Activated naive CD8-positive, alpha-beta T cell treated with anti-CD3 and anti-CD28 coated beads, Interleukin-2, amount 50 U/mL, for 24 hours (primary cell): ENCODE measurements at places on chromosomes 7 and 10.

DNA sequence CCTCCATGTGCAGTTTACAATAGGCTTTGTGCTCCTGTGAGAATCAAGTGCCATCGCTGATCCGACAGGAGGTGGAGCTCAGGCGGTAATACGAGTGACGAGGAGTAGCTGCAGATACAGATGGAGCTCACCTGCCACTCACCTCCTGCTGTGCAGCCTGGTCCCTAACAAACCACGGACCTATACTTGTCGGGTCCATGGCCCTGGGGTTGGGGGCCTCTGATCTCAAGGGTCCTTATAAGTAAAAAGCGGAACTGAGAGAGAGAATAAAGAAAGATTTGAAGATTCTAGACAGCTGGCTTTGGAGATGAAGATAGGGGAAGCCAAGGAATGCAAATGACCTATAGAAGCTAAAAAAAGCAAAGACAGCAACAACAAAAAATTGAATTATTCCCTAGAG, 130.6 kb downstream of the PLXDC2 start:
- no peak for DNase-seq

DNA sequence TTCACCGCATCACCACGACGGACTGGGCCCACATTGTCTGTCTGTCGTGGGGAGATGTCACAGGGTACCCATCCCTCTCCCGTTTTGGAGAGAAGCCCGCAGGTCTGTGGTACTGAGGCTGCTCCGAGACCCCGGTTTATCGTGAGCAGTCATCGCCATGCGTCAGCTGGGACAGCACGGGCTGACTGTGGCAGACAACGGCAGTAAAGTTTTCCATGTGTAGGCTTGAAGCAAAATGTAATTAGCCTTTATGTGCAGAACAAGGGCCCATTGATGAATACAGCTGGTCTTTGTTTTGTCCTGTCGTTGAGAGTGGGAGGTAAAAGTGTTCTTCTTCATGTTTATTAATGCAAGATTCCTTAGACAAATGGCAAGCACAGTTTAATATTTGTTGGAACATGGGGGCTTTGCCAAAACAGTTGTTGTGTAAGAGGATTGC, 167.4 kb upstream of the SH2B2 start:
- no peak for DNase-seq

GRCh38 chr10:116265686-116266085, 7.3 kb downstream of the GFRA1 start:
- DNase-seq = no peak

- DNase-seq = no peak
Observed at GRCh38 chr10:49165821-49166483, 22.2 kb downstream of the TMEM273 start.

DNA sequence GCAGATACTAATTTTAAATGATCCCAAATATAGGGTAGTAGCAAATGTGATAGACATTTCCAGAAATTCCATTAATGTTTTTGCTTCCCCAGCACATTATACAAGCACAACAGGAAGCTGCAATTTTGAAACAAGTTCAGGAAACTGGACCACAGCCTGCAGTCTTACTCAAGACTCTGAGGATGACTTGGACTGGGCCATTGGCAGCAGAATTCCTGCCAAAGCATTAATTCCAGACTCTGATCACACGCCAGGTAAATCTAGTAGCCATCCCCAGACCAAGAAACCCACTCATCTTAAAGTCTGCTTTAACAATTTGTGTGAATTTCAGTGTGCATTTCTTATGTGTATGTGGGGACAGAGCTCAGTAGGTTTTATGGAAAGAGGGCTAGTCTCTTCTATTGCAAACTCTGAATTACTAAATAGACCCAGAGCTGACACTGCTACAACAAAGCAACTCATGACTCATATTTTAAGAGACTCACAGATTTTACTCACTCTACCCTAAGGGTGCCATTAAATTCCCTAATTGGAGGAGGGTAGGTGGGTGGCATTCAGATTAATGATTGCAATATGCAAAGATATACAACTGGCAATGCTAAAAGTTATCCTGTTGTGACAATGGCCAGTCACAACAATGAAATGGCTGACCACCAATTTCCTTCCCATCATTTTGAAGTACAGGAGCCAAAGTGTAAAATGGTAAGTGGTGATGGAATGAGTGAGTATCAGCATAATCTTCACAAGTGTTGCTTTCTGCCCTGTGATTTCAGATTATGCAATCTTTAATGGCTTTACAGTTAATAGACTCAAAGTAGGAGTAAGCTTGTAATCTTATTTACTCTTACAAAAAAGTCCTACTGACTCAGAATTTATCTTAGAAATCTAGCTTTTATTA, 317.6 kb upstream of the PLXDC2 start:
- no peak for DNase-seq

- no peak for DNase-seq
Observed at GRCh38 chr7:100446040-100446439, 9.7 kb upstream of the PPP1R35 start.

GRCh38 chr10:9833942-9834341, 1183.7 kb upstream of the CELF2 start:
- no peak for DNase-seq

DNA sequence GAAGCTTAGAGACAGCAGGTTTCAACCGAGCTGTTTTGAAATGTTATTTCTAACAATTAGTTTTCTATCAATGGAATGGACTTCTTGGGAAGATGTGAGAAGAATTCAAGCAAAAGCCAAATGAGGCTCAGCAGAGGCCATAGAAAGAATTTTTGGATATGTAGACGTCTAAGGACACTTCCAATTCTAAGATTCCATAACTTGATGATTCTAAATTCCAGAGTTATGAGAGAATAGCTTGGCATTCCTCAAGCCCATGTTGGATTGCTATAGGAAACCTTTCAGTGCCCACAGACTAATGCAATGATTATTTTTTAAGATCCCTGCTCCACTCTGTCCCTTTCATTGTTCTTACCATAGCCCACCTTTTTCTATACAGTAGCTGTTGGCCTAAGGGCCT, 77.2 kb upstream of the PALS2 start:
- no peak for DNase-seq

GRCh38 chr7:27661811-27662489, 733 bp downstream of the HIBADH start:
- DNase-seq = peak; percentile 37

DNA sequence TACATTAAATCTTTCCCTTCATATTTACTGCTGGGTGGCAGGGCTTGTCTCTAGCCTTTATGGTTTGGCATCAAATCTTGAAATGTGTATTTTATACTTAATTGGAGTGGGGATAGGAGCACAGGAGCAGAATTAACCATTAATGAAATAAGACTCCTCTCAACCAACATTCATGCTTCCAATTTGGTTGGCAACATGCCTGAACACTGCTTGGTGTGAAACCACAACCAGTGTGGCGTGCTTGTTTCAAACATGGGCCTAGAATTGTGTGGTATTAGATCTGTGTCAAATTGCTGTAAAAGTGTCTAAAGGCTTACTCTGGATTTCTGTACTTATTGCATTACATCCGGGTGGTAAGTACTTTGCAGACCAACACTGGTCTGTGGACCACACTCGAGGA, 25.1 kb upstream of the VPS41 start:
- no peak for DNase-seq

DNA sequence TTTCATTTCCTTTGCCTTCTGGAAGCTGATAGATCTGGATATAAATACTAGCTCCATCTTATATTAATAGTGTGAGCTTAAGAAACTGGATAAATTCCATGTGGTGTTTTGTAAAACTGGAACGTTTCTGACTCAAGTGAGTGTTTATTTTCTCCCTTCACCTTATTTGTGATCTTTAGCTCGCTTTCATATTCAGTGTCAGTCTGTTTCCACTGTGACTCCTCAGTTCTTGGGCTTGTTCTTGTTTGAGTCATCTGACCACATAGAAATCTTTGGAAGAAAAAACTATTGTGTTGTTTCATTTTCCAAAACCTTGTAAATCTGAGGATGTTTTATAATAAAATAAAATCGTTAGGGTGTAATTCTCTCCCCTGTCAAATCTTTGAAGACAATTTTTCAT, 186.4 kb downstream of the POLR1F start:
- DNase-seq = no peak

GRCh38 chr10:130746311-130746710, 565.2 kb downstream of the TCERG1L start:
- no peak for DNase-seq

GRCh38 chr7:90593205-90593604, 2.9 kb upstream of the CDK14 start:
- DNase-seq = no peak

DNA sequence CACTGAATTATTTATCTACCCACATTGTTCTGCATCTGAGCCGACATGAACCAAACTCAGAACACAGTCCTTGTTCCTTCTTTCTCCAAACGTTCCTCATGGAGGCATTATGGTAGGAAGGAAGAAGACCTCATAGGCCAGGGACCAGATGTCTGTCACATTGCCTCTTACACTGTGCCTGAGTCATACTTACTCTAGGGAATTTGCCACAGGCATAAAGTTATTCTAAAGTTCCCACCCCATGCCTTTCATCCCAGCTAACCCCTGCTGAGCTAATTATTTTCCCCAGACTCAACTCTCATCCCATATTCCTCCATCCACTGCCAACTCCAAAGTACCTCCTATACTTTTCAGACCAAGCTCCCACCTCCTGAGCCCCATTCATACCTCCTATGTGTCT, 21.2 kb downstream of the MAT1A start:
- no peak for DNase-seq

DNA sequence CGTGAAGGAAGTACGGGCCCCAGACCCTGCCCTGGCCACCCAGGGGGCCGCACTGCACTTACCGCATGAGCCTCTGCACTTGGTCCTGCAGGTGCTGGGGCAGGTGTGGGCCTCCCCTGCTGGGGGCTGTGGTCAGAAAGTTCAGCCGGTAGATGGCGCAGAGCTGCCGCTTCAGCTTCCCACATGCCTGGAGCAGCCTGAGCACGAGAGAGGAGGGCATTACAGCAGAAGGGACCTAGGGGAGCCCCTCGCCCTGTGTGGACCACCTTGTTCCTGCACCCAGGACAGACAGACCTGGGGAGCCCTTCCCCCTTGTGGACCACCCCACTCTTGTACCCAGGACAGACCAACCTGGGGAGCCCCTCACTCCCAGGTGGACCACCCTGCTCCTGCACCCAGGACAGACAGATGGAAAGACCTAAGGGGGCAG, 8.7 kb upstream of the PYROXD2 start:
- no peak for DNase-seq

- no peak for DNase-seq
Observed at GRCh38 chr10:91939653-91940052, 16.1 kb downstream of the BTAF1 start.
